ENCODE measurements at places on chromosomes 11 and 22. TPM values are rescaled to one million over a fixed set of nuclear protein-coding genes. Genes with fewer than 3 reads are reported as not detected.

The LDHAL6A gene
- total RNA-seq: not detected

The PAMR1 gene
- 12.7 TPM for total RNA-seq

The TRPC6 gene
- total RNA-seq: 0.23 TPM

The NLRP14 gene
- 0.04 TPM for total RNA-seq

The CSNK1E gene
- 181 TPM for total RNA-seq

The LMNTD2 gene
- 3.0 TPM for total RNA-seq

The BIRC3 gene
- 2.6 TPM for total RNA-seq

The BRSK2 gene
- total RNA-seq: 0.23 TPM

The OR8A1 gene
- not detected for total RNA-seq

The PANX3 gene
- not detected for total RNA-seq

The OR9I1 gene
- not detected for total RNA-seq

The HTATIP2 gene
- total RNA-seq: 53.0 TPM

The CCDC116 gene
- total RNA-seq: not detected

The ASPHD2 gene
- 3.9 TPM for total RNA-seq

The CABP4 gene
- not detected for total RNA-seq

The LDLRAD3 gene
- 8.4 TPM for total RNA-seq

The MMP1 gene
- 30.6 TPM for total RNA-seq

The VSIG10L2 gene
- total RNA-seq: not detected

The MS4A14 gene
- not detected for total RNA-seq

The CEP126 gene
- total RNA-seq: 0.57 TPM

The ACCS gene
- 0.65 TPM for total RNA-seq

The GLB1L2 gene
- total RNA-seq: 1.2 TPM

The PDGFB gene
- total RNA-seq: 5.7 TPM

The HEPN1 gene
- total RNA-seq: not detected

The FGF19 gene
- 0.16 TPM for total RNA-seq

The OR4D11 gene
- total RNA-seq: not detected

The GLYAT gene
- not detected for total RNA-seq

The RAG2 gene
- total RNA-seq: not detected

The MS4A15 gene
- total RNA-seq: not detected

The CRACR2B gene
- total RNA-seq: 0.68 TPM

The C11orf52 gene
- not detected for total RNA-seq

The LGALS12 gene
- total RNA-seq: not detected

The ANO5 gene
- not detected for total RNA-seq

The CALCB gene
- total RNA-seq: not detected

The OR8D4 gene
- not detected for total RNA-seq

The APOBEC3H gene
- total RNA-seq: 0.11 TPM

The MS4A4A gene
- not detected for total RNA-seq

The APOA5 gene
- total RNA-seq: not detected

The UBQLN3 gene
- not detected for total RNA-seq

The ST14 gene
- 85.2 TPM for total RNA-seq

The KCNK7 gene
- total RNA-seq: 0.23 TPM

The PIH1D2 gene
- total RNA-seq: 1.3 TPM

The SCUBE2 gene
- total RNA-seq: 1.3 TPM

The SYCE3 gene
- total RNA-seq: not detected

The PGA3 gene
- not detected for total RNA-seq

The RBMXL2 gene
- total RNA-seq: not detected

The OSM gene
- total RNA-seq: not detected

The GNAZ gene
- not detected for total RNA-seq

The C11orf87 gene
- under 0.01 TPM for total RNA-seq

The P2RY2 gene
- total RNA-seq: 7.2 TPM

The MUC6 gene
- total RNA-seq: not detected

The CHRNA10 gene
- total RNA-seq: 0.23 TPM

The KRTAP5-1 gene
- total RNA-seq: not detected
